ENCODE measurements at places on chromosomes 3 and 15.

DNA sequence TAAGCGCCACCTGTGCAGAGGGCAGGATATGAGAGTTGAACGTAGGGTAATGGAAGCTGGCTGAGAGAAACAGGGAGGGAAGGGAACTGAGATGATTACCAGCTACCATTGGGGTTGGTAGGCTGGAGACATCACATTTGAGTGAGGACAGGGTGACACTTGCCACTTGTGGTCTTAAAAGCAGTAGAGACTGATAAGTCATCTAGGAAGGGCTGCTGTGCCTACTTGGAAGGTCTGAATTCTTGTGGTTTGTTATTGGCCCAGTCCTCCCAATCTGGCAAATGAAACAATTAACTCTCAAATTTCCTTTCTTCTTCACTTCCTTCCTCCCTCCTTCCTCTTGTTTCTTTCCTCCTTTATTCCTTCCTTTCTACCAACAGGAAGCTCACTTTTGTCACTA is 46.8 kb downstream of the COL6A5 start:
- no peak for DNase-seq

DNA sequence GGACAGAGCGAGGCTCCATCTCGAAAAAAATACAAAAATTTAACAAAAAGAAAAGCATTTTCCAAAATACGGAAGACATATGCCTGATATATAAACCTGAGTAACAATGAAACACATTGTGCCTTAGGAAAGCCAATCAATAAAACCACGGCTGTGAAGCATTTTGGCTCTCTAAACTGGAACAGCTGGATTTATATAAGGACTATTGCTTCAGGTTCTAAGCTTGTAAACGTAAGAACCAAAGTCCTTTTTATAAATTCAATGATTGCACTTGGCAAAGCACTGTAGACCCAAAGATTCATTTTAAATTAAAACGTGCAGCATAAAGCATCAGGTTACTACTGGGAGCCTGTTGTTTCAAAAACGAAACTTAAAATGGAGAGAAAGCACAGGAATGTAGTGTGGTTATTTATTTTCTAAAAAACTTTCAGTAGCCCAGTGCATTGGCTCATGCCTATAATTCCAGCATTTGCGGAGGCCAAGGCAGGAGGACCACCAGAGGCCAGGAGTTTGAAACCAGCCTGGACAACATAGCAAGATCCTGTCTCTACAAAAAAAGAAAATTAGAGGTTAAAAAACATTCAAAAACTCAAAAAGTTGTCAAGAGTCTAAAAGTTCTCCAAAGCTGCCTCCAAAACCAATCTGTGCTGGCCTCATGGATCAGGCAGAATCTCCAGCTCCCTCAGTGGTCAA is 61.5 kb downstream of the USF3 start:
- DNase-seq = no peak

DNA sequence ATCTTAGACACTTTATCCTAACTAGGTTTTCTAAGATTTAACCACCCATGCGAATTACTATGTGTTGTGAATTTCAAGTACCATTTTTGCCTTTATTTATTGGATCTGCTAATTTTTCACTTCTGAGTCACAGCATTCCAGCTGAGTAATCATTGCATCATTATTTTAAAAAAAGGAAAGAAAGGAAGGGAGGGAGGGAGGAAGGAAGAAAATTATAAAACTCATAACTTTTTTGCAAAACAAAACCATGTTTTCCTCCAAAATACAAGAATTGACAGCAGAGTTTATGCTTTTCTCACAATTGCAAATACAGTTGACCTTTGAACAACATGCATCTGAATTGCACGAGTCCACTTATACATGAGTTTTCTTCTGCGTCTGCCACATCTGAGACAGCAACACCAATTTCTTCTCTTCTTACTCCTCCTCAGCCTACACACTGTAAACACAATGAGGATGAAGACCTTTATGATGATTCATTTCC is 651.4 kb upstream of the NECTIN3 start:
- DNase-seq = no peak

- no peak for DNase-seq
Observed at GRCh38 chr3:141335531-141336061, 32.7 kb upstream of the ZBTB38 start.

- DNase-seq = no peak
Observed at GRCh38 chr3:192906940-192907339, 10.7 kb downstream of the MB21D2 start.

DNA sequence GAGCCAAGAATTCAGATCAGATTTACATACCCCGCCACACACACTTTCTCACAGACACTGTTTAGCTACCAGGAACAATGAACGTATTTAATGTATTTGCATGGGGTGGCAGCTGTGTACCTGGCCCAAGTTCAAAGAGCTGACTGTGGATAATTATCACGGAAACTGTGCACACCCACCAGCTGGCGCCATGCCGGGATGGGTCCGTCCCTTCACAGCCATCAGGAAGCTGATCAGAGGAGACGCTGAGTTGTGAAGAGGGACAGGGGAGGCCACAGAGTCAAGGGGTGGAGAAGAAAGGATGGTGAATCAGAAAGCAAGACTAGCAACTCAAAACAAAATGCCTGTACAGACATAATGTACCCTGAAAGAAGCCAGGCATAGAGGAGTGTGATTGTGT is 13.1 kb upstream of the PLA2G4D start:
- no peak for DNase-seq

DNA sequence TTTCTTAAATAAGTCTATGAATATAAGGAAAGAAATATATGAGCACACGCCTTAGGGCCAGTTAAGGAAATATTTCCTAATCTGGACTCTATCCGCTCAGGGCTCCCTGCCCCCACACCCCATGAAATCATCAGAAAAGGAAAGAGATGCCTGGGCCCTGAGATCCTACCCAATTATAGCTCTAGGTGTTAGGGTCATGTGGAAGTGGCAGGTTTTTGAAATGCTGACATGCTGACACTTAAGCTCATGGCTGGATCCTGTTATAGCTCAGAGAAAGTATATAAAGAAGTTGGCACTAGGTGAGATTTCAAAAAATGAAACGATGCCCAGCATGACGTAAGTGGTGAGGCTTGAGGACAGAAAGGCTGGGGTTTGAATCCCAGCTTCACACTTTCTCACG is 43.5 kb upstream of the AKAP13 start:
- DNase-seq = no peak

GRCh38 chr3:156449710-156450574 is 105.0 kb downstream of the SSR3 start:
- DNase-seq = peak; percentile 27

DNA sequence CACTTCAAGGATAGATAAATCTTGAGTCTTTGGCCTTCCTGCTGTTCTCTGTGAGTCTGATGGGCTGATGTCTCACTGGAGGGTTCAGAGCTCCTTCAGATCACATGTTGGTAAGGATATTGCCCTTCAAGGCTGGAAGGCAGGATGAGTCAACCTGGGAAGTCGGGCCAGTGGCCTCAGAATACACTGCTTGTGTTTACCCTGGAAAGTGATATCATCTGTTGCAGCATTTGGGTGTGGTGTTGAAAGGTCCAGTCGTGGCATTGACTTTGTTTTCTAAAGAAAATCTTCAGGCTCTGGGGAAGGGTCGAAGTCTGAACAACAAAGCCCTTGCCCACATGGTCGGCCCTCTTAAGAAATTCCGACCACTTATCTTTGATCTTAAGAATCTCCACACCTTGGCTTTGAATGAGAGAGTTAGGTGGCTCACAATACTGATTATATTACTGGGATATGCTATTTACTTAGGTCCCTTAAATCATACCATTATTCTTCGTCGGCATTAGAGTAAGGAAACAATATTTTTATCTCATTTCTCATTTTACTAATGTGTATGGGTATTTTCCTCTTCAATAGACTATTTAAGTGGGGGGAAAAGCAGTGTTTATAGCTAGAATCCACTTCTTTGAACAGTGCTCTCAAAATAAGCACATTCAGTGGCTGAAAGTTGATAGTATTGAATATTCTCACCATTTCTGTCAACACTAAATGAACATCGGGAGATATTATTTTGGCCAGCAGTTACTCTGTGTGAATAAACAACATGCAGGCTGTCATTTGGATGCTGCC is 303.9 kb upstream of the RASGRP1 start:
- peak; percentile 26 for DNase-seq

GRCh38 chr3:53267766-53268165 is 11.9 kb upstream of the TKT start:
- DNase-seq = no peak

All from inflammatory macrophage treated with lipopolysaccharide for 1 hour (primary cell).